ENCODE measurements at places on chromosomes 2 and 18. TPM values are rescaled to one million over a fixed set of nuclear protein-coding genes. Genes with fewer than 3 reads are reported as not detected.

DNA sequence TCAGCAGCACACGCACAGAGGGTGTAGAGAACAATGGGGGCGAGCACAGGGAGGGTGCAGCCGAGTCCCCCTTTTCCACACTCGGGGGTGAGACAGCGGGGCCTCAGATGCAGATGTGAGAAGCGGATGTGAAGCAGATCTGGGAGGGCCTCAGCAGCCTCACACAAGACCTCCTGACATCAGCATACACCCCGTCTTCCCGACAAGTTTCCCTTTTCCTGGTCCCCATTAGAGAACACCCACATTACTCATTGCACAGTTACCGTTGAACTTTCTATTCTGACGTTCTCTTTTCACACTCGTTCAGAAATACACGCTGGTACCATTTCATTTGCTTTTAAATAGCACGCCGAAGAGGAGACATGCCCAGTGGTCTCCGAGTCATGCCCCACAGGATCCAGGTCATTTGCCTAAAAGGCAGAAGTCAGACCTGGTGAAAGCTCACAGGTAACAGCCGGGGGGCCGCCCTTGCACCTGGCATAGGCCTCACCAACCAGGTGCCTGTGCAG is 129.5 kb upstream of the ID2 start:
- DNase-seq = no peak

- no peak for DNase-seq
Measured at GRCh38 chr2:147867050-147867449, 22.2 kb downstream of the ACVR2A start.

The TMEM87B gene
- total RNA-seq = 42.4 TPM

DNA sequence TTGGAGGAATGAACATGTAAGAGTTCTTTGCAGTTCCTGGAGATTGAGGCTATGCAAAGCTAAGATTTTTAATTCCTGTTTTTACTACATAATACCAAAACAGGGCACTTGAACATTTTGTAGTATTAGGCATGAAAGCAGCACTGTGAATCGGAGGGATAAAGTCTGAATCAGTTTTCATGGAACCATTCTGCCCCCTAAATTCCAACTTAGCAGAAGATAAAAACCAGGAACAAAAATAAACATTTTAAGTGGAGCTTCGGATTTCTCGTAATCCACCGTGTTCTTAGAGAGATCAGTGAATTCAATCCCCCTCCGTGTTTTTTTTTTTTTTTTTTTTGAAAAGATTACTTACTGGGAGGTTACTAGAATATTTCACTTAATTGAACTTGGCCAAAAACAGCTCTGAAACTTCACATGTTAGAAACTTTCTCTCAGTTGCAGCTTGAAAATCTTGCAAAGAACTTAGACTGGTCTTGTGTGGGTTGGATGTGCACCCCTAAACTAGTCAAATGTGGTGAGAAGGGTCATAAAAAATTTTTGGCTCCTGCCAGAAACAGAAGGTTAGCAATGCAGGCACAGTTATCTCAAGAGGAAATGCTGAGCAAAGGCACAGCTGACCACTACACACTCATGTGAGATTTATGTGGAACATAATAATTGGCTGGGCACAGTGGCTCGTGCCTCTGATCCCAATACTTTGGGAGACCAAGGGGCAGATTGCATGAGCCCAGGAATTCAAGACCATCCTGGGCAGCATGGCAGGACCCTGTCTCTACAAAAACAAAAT is 145.4 kb upstream of the RNF152 start:
- peak; percentile 42 for DNase-seq

DNA sequence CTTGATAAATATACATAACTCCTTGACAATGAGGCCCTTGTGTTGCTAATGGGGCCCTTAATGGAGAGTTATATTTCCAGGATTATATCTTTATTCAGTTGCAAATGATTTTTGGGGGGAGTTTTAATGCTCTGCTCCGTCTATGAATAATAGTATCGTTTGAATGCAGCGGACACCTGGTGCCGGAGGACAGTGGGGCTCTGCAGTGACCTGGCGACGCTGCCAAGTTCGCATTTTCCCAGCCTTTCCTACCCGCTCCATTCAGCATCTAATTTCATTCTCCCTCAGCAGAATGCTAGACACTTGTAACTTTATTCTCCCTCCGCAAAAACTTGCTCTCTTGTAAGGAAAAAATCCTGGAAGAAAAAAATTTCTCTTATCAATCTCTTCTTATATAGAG is 257.6 kb upstream of the SALL3 start:
- DNase-seq = no peak

GRCh38 chr2:153770359-153770991 is 101.2 kb upstream of the GALNT13 start:
- peak; percentile 7 for DNase-seq

The TDRD15 gene
- not detected for total RNA-seq

DNA sequence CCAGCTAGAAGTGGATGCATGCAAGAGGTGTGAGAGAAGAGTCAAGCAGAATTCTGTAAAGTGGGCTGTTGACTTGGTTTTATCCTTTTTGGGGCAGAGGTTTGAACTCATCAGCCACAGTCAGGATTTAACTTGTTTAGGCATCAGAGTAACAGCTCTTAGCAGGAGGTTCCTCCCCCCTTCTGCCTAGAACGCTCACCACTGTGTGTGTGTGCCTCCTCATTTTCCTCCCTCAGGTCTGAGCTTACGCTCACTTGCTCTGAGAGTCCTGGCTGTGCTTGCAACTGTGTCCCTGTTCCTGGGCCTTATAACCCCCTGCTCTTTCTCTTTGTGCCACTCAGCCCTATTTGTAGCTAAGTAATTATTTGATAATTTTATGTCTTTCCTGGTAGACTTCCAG is 167.9 kb downstream of the TMEM182 start:
- no peak for DNase-seq

DNA sequence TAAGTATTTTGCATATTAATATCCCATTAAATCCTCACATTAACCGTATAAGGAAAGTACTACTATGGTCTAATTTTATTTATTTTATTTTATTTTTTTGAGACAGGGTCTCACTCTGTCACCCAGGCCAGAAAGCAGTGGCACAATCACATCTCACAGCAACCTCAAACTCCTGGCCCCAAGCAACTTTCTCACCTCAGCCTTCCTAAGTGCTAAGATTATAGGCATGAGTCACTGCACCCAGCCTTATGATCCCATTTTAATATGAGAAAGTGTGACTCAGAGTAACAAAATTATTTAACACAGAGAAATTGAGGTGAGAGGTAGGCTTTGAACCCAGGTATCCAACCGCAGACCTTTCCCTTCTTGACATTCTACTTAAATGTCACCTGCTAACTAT is 330.0 kb upstream of the POU3F3 start:
- no peak for DNase-seq

The DNAH7 gene
- 0.89 TPM for total RNA-seq

The ASIC4 gene
- total RNA-seq = 0.43 TPM

The FIGN gene
- total RNA-seq = 0.76 TPM

- no peak for DNase-seq
Measured at GRCh38 chr2:197219636-197220035, 90.9 kb downstream of the ANKRD44 start.
